ENCODE measurements at places on chromosomes 16 and 17.

DNA sequence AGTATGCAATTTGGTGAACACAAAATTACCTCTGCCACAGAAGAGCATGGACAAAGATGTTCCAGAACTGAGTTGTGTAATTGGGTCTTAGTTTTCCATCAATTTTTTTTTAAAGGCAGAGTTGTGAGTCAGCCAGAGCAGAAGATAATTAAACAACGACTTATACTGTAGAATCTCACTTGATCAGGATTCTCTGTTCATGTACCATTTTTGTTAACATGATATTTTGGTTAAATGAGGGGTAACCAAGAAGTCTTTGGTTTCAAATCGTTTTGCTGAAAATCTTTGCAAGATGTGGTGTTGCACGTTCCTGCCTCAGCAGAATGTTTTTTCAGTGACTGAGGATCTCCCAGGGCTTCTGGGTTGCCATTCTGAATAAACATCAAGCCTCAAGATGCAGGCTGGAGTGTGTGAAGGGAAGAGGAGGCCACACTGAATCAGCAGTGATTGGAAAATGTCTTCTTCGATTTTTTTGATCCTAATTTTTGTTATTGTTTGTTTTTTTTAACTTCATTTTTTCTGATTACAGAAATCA lies 232.6 kb upstream of the IRX3 start:
- DNase-seq: no peak

- DNase-seq: no peak
Measured at GRCh38 chr17:39237586-39237985, 11.8 kb upstream of the STAC2 start.

- DNase-seq: no peak
Measured at GRCh38 chr17:10275418-10275817, 77.0 kb upstream of the GAS7 start.

DNA sequence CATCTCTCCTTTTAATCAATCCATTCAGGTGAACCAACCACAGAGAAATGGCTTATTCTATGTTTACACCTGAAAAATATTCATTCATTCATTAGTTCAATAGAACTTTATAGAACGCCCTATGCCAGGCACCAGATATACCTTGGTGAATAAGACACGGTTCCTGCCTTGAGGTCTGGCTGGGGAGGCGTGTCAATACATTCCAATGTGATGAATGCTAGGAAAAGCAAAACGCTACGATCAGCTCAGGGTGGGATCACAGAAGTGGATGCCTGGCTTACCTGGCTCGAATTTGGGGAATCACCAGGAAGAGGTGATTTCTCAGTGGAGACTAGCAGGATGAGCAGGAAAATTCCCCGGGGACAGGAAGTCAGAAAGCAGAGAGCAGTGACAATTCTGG lies 17.5 kb upstream of the WFIKKN2 start:
- DNase-seq: no peak

DNA sequence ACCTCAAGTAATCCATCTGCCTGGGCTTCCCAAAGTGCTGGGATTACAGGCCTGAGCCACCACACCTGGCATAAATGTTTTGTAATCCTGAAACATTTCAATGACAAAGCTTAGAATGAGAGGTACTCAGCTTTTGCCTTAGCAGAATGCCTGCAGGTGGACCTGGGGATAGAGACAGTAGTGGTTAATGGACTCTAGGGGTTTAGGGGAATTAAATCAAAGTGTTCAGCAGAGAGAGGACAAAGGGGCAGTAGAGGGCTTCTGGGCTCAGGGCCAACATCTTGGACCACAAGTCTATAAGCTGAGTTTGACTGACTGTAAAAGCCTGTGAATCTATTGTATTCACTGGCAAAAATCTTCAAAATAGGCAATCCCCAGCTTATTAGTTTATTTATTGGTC lies 36.0 kb upstream of the MED13 start:
- no peak for DNase-seq

DNA sequence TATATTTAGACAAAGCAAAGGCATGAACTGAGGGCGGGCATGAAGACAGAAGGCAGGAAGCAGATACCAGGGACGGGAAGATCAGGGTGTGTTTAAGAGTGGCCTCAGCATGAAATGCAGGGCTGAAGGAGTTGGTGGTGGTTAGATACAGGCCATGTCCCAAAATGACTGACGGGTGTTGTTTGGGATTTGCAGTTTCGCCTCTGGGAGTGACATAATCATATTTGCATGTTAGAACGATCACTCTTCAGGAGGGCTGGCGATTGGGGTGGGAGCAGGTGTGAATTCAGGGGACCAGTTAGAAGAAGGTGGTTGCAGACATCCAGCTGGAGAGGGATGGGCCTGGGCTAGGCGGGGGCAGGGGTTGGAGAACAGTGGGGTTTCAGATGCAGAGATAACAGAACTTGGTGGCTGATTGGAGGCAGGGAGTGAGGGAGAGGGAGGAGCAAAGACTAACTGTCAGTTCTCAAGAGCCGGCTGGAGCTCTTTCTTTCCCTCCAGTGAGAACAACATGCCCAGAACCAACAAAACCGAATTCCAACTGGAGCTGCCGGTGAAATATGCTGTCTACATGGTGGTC lies 27.2 kb upstream of the ITGAX start:
- DNase-seq: no peak

- no peak for DNase-seq
Measured at GRCh38 chr17:68777856-68778694, 176.9 kb upstream of the FAM20A start.

DNA sequence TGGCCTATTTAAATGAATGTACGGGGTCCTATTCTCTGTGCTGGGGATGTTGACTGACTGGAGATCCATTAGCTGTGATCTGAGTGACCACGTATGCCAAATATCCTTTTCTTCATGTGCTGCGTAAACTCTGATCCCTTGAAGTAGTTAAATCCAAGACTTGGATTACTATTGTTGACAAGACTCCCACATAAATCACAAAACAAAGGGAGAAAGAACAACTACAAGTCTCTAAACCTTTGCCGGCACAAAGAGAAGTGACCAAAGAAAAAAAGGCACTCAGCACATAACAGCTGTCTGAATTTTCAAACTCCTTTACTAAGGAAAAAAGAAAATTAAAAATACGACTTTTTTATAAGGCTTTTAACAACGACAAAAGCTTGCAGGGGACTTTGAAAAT lies 559.9 kb upstream of the CDH8 start:
- no peak for DNase-seq

DNA sequence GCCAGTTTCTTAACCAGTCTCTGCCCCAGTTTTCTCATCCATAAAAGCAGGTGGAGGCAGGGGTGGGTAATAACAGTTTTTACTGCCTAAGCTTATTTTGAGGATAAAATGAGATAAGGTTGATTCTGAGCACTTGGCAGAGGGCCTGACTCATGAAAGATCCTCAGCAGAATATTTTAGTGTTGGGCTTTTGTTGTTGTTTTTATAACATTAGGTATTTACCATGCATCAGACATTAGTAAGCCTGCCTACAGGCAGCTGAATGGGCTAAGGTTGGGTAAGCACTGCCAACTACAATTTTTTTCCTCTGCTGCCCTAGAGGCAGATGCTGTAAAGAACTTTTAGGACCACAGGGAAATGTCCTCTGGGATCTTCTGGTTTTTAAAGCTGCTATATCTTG lies 43.1 kb downstream of the SCNN1G start:
- DNase-seq: no peak

DNA sequence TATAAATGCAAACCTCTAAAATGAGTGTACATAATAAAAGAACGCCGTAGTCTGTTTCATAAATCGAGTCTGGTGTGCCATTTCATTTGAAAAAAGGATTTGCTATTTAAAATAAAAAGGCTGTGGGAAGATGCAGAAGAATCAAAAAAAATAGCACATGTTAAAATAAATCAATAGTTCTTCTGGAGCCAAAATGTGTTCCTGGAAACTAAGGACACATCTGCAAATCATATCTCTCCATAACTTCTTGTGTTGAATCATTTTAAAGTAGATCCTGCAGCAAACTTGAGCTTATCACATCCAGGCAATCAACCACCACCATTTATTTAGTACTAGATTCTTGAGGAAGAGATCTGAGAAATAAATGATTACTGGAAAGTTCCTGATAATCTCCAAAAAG lies 29.0 kb downstream of the XPO6 start:
- DNase-seq: no peak

Measured in T-helper 2 cell (primary cell).